ENCODE measurements at places on chromosomes 3 and 15. TPM values are rescaled to one million over a fixed set of nuclear protein-coding genes. Genes with fewer than 3 reads are reported as not detected.

GRCh38 chr15:43878446-43878845, 51.6 kb downstream of the WDR76 start:
- H3K4me3 ChIP-seq: no peak overlapping the region
- H3K4me1 ChIP-seq: no peaks in the 10 kb centered on the region
- no peak for DNase-seq
- no peaks in the 10 kb centered on the region for H3K27me3 ChIP-seq

DNA sequence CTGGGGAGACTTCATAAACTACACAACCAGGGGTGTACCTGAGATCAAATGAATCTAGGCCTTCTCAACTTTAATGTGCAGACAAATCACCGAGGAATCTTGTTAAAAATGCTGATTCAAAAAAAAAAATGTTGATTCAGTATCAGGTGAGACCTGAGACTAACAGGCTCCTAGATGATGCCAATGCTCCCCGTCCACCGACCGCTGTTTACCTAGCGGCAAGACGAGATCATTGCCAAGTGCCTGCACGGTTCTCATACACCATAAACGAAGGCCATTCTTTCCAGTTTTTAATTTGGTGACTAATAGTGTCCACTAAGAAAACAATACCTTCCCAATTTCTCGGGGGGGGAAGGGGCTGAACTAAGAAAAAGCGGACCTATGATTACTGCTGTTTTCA, 2.5 kb upstream of the FSIP1 start:
- peaks cover 28% of the 10 kb centered on the region for H3K4me1 ChIP-seq
- no peak overlapping the region for H3K4me3 ChIP-seq
- no peaks in the 10 kb centered on the region for H3K27me3 ChIP-seq
- DNase-seq: no peak
- H3K36me3 ChIP-seq: peaks cover 1% of the 10 kb centered on the region

- peaks cover 1% of the 10 kb centered on the region for H3K27me3 ChIP-seq
- peaks cover 4% of the 10 kb centered on the region for H3K36me3 ChIP-seq
- DNase-seq: no peak
- H3K4me3 ChIP-seq: no peak overlapping the region
These were observed 41.9 kb downstream of the NDUFB4 start for GRCh38 chr3:120637851-120638559.

DNA sequence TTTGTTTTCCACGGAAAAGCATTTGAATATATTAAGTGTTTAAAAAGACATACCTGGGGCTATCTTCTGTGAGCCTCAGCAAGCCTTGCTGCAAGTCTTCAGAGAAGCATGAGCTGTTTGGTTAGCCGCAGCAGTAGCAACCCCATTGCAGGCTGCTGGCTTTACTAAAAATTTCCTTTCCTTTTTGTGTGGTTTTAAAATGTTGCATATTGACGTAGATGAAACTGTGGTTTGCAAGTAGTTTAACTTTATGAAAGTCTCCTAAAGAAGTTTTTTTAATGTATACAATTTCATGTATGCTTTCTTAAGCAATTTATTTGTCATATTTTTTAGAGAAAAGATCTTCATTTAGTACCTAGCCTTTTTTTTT, at the start of gene GPR171:
GPR171 (minus strand) TSS at position 166 of the 370 bp plus-strand sequence. CDS start 3,830 bp downstream, outside the sequence.
- DNase-seq: peak; percentile 59
- peaks cover 37% of the 10 kb centered on the region for H3K36me3 ChIP-seq
- peak within 1 kb of the TSS; percentile 88 for H3K4me3 ChIP-seq
- no peaks in the 10 kb centered on the region for H3K27me3 ChIP-seq

- peak; percentile 80 for DNase-seq
- H3K27me3 ChIP-seq: no peaks in the 10 kb centered on the region
These were observed 20.4 kb downstream of the FAH start for GRCh38 chr15:80173022-80173759.

DNA sequence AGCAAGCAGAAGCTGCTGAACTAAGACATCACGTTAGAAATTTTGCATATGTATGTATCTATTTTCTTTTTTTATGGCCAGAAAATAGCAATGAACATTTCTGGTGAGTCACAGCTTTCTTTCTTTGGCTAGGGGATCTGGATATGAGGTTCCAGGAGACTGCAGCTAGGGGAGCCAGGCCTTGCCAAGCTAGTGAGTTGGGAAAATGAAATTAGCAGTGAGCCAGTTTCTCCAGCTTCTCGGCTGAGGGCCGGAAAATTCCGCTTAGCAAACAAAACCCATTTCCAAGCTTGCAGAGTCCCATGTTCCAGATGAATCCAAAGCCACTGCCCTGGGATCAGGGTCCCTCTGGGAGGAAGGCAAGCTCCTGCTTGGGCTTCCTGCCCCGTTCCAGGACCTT, 137.6 kb downstream of the SRGAP3 start:
- no peak for DNase-seq
- H3K4me3 ChIP-seq: no peak overlapping the region
- H3K4me1 ChIP-seq: no peaks in the 10 kb centered on the region
- H3K36me3 ChIP-seq: no peaks in the 10 kb centered on the region

- no peaks in the 10 kb centered on the region for H3K4me1 ChIP-seq
- no peak overlapping the region for H3K27ac ChIP-seq
- no peaks in the 10 kb centered on the region for H3K36me3 ChIP-seq
- H3K27me3 ChIP-seq: peaks cover 3% of the 10 kb centered on the region
- no peak for DNase-seq
- no peak overlapping the region for H3K4me3 ChIP-seq
These were observed 144.1 kb downstream of the RORA start for GRCh38 chr15:61084944-61085367.

DNA sequence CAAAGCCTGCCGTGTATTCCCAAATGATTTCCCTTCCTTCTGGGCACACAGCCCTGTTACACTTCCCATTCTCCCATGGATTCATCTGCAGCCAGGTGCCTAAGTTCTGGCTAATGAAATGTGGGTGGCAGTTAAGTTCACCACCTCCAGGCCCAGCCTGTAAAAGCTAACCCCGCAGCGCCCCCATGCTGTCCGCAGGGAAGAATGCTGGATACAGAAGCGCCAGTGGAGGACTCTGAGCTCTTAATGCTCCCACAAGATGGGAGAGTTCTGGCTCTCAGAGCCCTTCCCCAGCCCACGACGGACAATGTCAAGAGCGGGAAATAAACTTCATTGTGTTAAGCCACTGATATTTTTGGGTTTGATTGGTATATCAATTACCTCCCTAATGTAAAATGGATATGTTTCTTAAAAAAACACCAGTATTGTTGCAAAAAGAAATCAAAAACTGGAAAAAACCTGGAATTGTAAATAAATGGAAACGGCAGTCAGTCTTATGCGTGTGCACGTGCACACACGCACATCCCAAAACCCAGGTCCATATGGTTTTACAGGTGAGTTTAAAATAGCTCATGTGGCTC, 37.7 kb upstream of the FGD5 start:
- H3K4me3 ChIP-seq: no peak overlapping the region
- H3K27ac ChIP-seq: no peak overlapping the region
- no peaks in the 10 kb centered on the region for H3K4me1 ChIP-seq
- peaks cover 29% of the 10 kb centered on the region for H3K27me3 ChIP-seq

GRCh38 chr3:188604651-188605050, 450.7 kb downstream of the LPP start:
- no peak for DNase-seq
- no peak overlapping the region for H3K27ac ChIP-seq
- no peaks in the 10 kb centered on the region for H3K27me3 ChIP-seq

- no peaks in the 10 kb centered on the region for H3K4me1 ChIP-seq
- DNase-seq: no peak
- H3K36me3 ChIP-seq: no peaks in the 10 kb centered on the region
- no peak overlapping the region for H3K27ac ChIP-seq
- H3K27me3 ChIP-seq: peaks cover 18% of the 10 kb centered on the region
These were observed 90.3 kb downstream of the ASB7 start for GRCh38 chr15:100692671-100693070.

DNA sequence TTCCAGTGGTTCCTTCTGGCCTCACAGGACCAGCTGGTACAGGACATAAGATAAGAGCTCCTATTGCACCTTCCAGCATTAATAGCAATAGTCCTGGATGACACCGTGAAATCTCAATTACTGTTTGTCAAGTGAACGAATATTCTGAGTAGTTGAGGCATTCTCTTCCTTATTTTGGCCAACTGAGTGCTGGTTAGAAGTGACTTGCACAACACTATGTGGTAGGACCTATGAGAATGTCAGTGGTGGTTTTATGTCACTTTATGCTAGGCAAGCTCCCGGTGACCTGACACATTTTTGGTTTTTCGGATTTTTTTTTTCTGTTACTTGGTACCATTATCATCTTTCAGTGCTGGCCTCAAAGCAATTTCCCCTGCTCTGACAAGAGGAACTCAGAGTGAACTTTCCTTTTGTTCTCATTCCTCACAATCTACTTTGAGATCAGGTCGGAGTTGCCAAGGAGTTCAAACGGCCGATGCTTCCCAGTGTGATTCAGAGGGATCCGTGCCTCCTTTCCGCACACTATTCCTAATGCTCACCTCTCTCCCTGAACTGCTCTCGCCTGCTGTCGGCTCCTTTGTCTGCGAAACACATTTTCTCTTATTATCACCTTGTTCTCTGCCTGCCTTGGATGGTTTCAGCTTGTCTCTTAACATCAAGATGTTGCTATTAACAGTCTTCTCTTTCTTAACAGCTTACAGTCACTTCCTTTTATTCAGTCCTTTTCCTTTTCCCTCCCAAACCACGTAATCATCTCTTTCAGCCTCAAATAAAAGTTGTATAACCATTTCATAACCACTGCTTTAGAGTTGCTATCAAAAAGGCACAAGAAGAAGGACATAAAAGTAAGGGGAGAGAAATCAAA, 35.8 kb downstream of the QTRT2 start:
- H3K27ac ChIP-seq: no peak overlapping the region
- no peak overlapping the region for H3K4me3 ChIP-seq
- peaks cover 8% of the 10 kb centered on the region for H3K36me3 ChIP-seq
- H3K27me3 ChIP-seq: peaks cover 13% of the 10 kb centered on the region
- DNase-seq: no peak

DNA sequence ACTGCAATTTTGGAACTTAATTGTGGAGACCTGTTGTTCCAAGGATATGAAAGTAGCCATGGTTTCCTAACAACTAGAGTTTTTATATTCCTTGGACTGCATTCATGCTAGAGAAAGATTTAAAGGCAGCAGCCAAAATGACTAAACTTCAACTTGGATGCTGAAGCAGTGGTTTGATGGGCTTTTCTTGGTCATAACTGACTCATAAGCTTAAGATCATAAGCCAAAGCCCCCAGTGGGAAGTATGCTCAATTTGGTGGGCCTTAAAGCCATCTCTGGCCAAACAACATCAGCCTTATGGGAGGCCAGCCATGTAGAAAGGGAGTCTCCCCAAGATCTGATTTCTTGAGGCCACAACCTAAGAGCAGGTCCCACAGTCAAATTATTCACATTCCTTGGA, 80.2 kb downstream of the ZNF280D start:
- H3K27ac ChIP-seq: no peak overlapping the region
- peaks cover 21% of the 10 kb centered on the region for H3K36me3 ChIP-seq
- no peak overlapping the region for H3K4me3 ChIP-seq
- no peaks in the 10 kb centered on the region for H3K27me3 ChIP-seq
- H3K4me1 ChIP-seq: no peaks in the 10 kb centered on the region

Gene FURIN
- total RNA-seq: 63.5 TPM

Gene HEXA
- 92.2 TPM for total RNA-seq

Gene RGMA
- total RNA-seq: not detected

Gene UNC45A
- 78.6 TPM for total RNA-seq

Gene KCNAB1
- not detected for total RNA-seq
